ENCODE measurements at places on chromosomes 2 and 18.

GRCh38 chr2:239297142-239298004, 103.4 kb downstream of the HDAC4 start:
- no peak for DNase-seq

GRCh38 chr2:32960647-32961403, 14.1 kb downstream of the LTBP1 start:
- no peak for DNase-seq

DNA sequence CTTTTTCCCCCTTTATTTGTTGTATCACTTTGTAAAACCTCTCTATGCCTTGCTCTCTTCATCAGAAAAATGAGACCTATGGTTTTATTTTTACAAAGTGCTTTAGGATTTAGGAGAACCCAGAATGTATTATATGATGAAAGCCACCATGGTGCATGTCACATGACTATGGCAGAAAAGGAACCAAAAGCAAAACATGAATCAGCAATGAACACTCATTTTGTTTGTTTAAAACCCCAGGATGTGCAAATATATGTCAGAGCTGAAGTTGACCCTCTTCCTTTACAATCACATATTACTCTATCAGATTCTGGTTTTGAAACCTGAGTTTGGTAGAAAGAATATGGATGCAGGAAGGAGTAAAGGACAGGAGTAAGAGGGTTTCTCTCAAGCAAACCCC, 70.0 kb downstream of the FIGN start:
- no peak for DNase-seq

DNA sequence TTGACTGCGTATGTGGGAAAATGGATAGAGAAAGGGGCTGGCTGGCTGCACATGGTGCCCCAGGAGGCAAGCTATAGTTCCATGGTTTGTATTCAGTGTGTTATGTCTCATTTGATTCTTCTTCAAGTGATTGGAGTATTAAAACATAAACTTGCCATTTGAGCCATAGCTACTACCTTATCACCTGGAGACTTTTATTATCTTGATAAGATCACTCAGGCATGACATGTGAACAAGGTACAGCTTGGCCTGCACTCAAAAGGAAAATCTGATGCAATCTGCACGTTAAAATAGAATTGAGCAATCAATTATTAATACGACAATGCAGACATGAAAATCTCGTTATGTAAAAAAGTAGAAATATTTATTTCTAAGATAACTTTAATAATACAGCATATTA, 116.9 kb downstream of the RND3 start:
- no peak for DNase-seq

DNA sequence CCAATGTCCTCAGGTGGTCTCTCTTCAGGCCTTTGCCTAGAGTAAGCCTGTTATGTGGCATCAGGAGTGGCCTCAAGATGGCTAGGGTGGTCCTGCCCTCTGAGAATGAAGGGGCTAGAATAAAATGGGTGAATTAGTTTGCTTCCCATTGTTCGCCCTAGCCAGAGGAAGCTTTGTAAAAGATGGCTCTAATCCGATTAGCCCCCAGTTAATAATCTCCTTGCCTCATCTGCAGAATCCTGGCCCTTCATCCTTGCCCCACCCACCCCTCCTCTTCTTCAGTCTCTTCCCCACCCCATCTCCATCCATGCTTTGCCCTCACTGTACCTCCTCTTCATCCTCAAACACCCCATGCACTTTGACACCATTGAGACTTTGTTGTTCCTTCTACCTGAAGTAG, 57.4 kb upstream of the LGALSL start:
- no peak for DNase-seq

GRCh38 chr18:3935305-3935704, 485.3 kb downstream of the TGIF1 start:
- DNase-seq, result no peak

- no peak for DNase-seq
These were observed 53.1 kb upstream of the STK39 start for GRCh38 chr2:168300460-168300859.

GRCh38 chr2:189698020-189698887, 23.8 kb downstream of the ANKAR start:
- DNase-seq, result no peak

GRCh38 chr2:47656715-47657600, 126.0 kb upstream of the MSH6 start:
- no peak for DNase-seq

DNA sequence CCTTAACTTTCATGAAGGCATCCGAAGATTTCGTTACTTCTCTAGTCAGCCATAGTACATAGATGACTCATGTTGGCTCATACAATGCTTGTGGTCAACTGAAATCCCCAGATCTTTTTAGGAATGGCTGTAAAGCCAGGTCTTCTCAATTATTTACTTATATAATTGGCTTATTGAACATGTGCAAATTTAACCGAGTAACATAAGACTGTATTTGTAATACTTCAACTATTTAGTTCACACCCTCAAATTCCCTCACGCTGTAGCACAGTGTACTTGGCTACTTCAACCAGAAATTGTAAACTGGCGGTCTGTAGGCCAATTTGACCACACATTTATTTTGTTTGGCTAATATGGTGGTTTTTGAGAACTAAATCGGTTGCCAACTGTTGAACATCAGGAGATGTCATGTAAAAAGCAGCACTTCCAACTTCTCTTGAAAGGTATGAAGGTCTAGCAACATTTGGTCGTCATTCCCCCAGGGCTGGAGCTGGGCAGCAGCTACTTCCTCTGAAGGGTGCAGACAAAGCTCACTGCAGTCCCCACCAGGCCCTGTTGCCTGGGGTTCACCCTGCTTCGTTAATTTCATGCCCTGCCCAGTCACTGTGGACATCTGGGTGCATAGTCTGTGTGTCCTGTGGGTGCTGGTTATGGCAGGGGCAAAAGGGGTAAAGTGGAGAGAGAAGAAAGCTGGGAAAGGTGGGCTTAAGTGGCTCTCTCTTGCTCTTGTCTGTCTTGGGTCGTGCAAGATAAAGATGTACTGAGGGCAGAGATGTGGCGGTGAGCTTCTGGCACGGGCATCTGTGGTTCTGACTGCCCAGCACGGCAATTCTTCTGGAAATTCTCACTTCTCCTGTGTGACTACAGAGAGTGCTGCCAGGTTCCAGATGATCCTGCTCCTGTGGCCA, 3.2 kb upstream of the SH3RF3 start:
- DNase-seq, result no peak

- no peak for DNase-seq
These were observed 666.5 kb downstream of the SLC4A3 start for GRCh38 chr2:220293966-220294365.

DNA sequence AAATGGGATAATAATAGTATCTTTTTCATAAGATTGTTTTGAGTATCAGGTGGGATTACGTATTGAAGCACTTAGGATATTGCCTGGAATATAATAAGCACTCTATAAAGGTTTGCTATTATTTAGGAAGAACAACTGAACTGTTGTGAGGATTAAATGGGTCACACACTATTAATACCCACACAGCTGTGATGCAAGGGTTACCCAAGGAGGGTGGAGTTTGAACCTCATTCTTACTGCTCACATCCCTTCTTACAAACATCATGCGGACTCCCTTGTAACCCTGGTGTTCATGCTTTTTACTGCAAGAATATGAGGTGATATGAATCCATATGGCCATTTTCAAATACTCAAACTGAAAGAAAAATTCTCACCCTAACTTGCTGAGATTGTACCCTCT, 113.5 kb downstream of the KCTD1 start:
- no peak for DNase-seq

DNA sequence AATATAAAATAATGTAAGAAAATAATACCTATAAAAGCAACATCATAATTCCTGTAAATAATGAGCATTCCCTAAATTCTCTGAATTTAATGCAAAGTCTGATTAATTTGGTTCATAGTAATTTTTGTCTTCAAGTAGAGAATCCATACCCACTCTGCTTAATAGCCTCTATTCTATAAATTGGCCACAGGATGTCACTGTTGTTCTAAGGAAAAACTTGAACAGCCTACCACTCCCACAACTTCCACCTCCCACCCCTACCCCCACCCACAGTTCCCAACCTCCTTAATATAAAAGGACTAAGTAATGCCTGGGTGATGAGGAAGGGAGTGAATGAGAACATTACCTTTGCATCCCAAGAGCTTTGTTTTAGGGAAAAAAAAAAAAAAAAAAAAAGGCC, 27.2 kb upstream of the BBS5 start:
- no peak for DNase-seq

DNA sequence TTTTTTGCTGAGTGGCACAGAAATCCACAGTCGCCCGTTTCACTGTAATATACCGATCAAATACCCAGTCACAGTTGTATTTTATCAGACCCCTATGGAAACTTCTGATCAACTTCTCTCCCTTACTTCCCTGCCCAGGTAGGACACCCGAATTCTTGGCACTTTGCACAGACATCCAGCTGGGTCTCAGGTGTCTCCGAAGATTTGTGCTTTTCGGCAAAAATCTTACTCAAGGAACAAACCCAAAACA, 596 bp downstream of the MREG start:
- no peak for DNase-seq

GRCh38 chr2:8440029-8440778, 241.7 kb upstream of the ID2 start:
- DNase-seq, result no peak

DNA sequence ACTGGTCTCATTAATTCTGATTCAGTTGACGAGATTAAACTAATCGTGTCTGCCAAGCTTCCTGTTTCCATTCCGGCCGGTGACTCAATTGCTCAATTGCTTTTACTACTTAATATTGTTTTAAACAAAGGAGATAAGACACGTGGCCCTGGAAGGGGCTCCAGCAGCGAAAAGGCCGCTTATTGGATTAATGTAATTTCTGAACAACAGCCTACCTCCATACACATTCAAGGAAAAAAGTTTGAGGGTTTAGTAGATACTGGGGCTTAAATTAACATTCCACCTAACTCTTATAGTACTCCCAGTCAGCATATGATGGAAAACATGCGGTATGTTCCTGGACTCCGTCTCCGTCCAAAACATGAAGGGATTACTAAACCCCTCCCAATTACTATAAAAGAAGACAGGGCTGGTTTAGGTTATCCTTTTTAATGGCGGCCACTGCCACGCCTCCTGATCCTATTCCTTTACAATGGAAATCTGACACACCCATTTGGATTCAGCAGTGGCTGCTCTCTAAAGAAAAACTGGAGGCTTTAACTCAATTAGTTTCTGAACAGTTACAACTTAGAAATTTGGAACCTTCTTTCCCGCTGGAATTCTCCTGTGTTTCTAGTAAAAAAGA, 27.1 kb downstream of the VPS54 start:
- no peak for DNase-seq

DNA sequence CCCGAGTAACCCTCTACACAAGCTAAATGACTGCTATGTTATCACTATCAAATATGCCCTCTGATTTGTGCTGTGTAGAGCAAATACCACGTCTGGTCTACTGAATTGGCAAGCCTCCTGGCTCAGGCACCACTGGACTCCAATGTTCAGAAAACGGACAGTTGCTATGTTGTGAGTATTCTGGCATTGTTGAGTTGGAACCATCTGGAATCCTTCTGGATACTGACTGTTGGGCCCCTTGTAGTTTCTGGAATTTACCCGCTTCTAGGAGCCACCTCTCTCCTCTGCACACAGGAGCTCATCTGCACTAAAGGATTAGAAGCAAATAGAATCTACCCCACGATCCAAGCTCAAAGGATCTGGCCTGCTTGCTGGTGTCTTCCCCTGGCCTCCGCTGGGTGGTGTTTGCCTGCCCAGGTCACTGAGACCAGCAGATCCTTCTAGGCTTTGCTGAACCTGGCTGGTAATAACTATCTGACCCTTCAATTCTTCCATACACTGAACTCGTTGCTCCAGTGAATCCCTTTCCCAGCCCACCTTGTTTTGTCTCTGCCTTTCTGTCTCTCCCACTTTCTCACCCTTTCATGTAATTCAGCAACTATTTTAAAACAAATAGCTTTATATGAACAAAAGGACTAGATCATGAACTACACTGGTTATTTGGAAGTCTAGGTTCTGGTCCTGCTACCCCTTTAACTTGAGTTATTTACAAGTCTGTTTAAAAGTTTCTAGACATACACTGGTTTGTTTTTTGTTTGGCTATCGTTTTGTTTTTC, 2.1 kb upstream of the HAAO start:
- no peak for DNase-seq

Measured in stimulated activated naive CD4-positive, alpha-beta T cell treated with Interleukin-2 at 50 U/mL for 16 hours (primary cell).